Activated CD4-positive, alpha-beta T cell treated with anti-CD3 and anti-CD28 coated beads for 36 hours (primary cell): ENCODE measurements at places on chromosomes 5 and 9.
A peak's percentile ranks its signal among the peaks of the same experiment; 100 is the strongest.

DNA sequence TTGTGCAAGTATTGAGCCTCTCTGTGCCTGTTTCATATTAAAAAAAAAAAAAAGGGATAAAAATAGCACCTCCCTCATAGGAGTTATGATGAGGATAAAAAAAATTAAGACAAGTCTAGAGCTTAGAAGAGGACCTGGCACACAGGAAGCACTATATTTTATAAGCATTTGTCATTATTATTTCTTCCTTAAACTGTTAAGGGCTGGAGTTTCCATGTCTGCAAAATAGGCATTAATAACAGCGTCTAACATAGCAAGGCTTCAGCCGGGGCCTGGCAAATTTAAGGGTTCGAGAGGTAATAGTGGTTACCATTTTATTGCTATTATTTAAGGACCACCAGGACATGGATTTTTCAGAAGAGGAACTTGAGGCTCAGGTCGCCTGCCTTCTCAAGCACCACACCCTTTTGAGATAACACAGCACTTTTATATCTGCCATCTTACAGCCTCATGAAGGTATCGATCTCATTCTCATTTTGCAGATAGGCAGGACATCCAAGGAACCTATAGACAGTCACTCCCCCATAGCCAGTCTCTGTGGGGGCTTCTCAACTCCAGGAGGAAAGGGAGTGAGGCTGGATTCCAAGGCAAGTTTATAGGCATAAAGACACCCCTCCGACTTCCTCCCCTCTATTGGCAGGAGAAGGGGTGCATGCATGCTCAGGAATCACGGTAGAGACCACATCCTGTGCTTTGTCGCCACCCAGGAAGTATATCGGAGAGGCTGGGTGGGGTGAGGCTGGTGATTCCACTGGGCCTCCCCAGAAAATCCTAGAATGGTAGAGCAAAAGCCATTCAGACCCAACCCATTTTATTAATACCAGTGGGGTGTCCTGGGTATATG is 2.4 kb downstream of the ANXA6 start:
- DNase-seq, result peak; percentile 69

DNA sequence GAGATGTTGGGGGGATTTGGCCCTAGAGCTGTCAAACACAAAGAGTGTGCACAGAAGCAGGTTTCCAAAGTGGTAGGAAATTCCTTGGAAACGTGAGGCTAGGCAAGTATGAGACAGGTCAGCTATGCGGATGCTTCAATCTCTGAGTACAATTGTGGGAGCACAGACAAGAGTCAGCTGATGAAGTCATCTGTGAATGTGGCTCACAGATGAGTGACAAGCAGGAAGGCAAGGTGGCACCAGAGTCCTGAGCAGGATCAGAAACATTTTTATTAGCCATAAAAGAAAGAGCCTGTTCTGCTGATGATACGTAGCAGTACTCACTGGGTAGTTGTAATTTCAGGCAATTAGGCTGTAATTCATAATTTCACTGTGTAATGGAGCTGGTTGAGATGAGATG is 117.0 kb downstream of the DCP2 start:
- DNase-seq, result no peak

DNA sequence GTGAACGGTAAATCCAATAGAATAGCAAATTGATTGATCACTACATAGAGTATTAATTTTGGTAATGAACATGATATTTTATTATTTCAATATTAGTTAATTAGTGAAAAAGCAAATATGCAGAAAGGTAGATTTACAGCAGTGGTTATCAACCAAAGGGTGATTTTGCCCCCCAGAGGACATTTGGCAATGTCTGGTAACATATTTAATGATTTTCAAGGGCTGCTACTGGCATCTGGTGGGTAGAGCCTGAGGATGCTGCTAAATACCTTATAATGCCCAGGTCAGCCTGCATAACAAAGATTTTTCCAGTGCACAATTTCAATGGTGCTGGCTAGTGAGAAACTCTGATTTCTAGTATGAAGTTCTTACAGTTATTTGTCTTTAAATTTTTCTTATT is 1313.7 kb downstream of the PTPRD start:
- DNase-seq, result no peak

DNA sequence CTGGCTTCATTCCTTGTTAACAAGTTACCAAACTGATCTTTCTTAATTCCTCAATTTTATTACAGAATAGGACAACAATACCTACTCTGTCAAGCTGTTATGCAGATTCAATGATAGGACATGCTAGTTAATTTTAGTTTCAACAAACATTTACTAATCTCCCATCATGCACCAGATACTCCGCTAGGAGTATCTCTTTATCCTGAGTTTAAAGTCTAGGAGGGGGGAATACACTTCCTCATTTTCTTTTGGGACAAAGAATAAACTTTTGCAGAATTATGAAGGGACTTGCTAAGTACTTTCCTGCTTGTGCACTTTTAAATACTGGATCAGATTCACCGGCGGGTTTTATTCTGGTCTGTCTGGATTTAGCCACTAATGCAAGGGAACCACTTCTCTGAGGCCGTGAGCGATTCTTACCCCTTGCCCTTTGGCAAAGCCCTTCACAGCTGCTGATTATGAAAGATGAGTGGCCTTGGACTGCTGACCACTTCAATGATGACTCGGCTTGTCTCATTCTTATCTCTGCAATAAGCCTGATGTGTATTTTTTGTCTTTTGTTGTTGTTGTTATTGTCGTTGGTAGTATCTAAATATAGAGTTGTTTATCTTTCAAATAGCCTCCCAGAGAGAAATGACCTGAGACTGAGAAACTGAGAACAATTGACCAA is 73.9 kb downstream of the RMI1 start:
- DNase-seq, result no peak

DNA sequence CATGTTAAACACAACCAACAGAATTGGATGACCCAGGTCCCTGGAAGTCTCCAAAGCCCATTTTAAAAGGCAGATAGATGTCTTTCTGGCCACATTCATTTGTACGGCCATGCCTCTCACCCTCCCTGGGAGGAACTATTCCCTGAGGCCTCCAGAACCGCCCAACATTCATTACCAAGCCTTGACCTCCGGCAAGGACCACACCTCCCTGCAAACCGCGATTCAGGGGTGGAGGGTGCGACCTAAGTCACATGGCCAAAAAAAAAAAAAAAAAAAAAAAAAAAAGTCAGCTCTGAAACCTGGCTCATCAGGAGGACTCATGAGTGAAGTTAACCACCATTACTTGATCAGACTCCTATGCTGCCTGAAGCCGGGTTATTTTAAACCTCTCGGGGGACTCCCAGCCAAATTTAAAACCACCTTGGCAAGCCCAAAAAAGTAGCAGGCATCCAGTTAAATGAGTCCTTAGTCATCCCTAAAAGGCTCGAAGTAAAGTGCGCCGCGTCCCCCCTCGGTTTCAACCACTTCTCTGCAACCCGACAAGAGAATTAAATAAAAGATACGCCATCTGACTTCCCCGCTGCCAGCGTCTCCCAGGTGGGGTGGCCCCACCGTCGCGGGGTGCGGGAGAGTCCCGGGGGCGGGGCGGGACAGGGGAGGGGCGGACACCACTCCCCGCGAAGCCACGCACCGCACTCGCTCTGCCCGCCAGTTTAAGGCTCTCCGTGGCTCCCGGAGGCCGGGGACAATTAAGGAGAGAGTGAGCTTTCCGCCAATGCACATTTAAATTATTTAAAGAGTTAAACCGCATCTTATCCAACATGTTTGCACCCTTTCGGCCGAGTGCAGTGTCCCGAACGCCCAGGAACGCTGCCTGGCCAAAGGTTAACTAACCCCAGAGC is 2.3 kb downstream of the KLF9 start:
- peak; percentile 86 for DNase-seq

DNA sequence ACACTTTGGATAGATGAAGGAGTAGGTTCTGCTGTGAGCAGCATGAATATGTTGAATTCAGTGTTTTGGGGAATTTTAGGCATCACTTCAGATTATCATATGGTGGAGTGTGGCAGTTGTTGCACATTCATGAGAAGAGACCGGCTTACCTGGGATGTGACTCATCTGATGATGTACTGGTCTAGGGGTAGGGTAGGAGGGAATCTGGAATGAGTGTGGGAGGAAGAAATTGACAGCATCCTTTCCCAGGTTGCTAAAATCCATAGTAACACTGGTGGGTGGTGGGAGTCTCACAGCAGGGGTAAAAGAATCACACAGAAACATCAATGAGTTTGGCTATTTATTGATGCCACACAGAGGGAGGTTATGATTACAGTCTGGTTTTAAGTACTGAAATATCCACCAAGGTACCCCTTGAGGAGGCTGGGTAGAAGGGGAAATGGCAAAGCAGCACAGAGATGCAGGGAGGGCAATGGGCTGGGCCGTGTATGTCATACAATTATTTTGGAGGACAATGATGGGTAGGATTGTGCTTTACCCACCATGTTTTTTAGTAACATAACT is 82.5 kb downstream of the TARS1 start:
- DNase-seq, result no peak

DNA sequence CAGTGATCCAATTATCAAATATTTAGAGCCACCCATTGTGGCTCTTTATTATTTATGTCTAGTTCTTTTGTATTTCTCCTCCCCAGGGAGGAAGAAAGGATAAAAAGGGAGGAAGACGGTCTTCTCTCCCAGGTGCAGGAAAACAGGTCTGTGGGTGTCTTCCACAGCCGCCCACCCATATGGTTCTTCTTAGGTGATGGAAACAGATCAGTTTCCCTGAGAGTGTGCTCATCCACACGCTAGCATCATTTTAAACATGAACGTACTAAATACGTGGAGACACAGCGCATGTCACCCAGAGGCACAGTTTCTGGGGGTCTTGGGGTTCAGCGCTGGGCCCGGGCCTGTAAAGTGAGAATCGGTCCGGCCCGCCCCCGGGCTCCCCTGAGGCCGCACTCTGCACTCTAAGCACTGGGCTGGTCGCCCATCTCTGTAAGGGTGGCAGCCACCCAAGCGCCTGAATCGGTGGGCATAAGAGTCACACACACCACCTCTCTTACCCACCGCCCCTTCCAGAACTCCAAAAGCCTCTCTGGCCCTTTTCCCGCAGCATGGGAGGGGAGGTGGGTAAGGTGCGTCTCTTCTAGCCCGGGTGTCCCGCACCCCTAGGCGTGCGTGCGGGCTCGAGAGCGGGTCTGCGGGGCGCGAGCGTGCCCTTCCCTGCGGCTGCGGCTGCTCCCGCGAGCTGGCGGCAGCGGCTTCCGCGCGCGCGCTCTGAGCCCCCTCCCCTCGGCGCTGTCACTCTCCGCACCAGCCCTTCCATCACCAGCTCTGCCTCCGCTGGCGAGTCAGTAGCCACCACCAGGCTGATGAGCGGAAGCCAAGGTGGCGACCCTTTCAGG is 1.3 kb downstream of the PTCH1 start:
- DNase-seq, result peak; percentile 64

DNA sequence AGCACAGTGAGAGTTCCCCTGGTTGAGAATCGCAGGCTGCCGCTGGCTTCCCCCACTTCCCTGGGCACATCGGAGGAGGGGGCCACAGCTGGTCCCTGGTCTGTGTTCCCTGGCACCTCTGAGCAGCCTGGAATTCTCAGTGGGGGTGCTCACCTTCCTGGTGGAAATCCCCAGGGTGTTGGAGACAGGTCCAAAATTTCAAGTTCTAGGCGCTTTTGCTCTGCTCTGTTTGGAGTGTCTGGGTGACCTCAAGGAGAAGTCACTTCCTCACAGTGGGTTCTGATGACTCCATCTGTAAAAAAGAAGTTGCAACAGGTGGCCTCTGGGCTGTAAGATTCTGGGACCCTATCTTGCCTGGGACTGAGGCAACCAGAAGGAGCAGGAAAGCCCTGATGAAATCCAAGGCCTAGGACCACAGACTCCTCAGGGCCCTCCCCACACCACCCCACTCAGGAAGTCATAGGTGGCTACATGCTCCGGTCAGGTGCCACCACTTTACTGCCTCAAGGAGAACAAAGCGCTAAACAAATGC is at the start of gene TRAF1:
Gene TRAF1 (minus strand): TSS at position 400 of the 532 bp plus-strand sequence. CDS start 721 bp downstream, outside the sequence.
- no peak for DNase-seq

- DNase-seq, result no peak
Observed at GRCh38 chr9:7968687-7969086, 169.1 kb upstream of the DMAC1 start.
